Progenitor cell of endocrine pancreas (in vitro differentiated cells): ENCODE measurements at places on chromosomes 11 and 22.
A peak's percentile ranks its signal among the peaks of the same experiment; 100 is the strongest.

GRCh38 chr11:77819411-77819920, 1.1 kb downstream of the RSF1 start:
- peak; percentile 55 for DNase-seq

- peak; percentile 67 for DNase-seq
Observed at GRCh38 chr22:37267135-37267587, 15.1 kb upstream of the CYTH4 start.

GRCh38 chr11:11149671-11150459, 203.2 kb downstream of the CSNK2A3 start:
- DNase-seq: no peak

- DNase-seq: no peak
Observed at GRCh38 chr22:49776891-49777290, 50.8 kb downstream of the BRD1 start.

- no peak for DNase-seq
Observed at GRCh38 chr11:123164732-123165450, 30.2 kb downstream of the CLMP start.
